COR-L47 (cell line): ENCODE measurements at places on chromosomes 2 and 18.

DNA sequence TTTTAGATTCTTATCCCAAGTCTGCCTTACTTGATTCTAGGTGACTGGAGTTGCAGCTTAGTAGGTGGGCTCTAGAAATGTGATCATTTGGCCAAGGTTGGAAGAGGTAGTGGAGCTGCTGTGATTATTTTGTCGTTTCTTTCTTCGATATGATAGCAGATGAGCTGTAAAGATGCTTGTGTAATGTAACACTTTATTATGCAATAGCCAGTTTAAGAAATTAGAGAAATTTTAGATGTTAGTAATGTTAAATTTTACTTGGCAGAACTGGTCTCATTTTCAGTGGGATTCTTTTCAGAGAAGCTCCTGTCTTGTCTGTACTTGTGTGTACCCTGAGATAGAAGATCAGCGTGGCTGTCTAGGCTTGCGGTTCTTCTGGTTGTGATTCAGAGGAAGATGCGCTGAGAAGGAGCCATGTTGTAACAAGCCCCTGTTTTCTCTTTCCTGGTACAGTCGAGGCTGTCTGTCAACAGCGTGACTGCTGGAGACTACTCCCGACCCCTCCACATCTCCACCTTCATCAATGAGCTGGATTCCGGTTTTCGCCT lies 9.3 kb downstream of the TSN start:
- no peak for DNase-seq

GRCh38 chr2:74221091-74221490 lies 22.7 kb downstream of the MTHFD2 start:
- no peak for DNase-seq

DNA sequence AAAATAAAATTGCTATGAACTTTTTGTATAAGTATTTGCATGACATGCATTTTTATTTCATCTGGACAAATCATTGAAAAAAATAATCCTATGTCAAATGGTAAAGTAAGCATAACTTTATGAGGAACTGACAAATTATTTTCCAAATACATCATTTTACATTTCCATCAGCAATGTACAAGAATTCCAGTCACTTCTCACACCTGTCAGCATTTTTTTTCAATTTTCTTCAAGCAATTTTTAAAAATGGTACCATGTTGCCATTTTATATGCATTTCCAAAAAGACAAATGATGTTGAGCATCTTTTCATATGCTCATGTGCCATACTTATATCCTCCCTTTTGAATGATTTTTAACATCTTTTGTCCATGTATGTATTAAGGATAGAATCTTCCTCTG lies 961.7 kb upstream of the PIK3C3 start:
- no peak for DNase-seq

DNA sequence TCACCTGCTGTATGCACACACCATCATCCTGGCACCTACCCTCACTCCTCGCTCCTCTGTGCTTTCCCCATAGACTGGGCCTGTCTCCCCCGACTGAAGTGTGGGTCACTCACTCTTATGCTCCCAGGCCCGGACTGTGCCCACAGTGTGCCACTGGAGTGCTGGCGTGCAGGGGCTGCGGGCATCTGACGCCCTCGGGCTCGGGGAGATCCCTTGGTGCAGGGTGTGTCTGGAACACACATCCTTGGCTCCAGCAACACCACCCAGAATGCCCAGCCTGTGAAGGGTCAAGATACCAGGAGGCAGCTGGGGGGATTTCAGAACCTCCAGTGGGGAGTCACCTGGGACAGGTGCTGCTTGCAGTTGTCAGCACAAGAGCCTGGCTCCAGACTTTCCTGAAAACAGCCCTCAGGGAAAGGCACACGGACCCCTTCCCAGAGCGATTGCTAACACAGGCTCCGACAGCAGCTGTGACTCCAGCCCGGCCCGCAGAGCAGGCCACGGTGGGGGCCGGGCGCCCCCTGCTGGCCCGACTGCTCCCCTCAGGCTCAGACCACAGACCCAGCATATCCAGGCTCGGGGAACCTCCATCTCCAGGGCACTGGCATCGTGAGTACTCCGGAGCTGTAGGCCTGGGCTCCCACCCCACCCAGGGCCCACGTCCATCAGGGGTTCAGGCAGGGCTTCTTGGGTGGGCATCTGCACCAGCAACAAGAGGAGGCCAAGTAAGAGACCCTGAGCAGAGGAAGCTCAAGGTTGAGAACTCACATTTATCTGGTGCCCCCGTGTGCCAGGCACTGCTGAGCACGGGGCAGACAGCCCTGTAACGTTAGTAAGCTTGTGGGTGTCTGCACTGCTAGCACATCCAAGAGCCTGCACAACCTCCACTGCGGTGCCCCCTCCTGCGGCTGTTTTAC lies 8.6 kb downstream of the HS1BP3 start:
- DNase-seq, result peak; percentile 47

- DNase-seq, result peak; percentile 17
Measured at GRCh38 chr2:181573140-181573736, 83.7 kb downstream of the CERKL start.

DNA sequence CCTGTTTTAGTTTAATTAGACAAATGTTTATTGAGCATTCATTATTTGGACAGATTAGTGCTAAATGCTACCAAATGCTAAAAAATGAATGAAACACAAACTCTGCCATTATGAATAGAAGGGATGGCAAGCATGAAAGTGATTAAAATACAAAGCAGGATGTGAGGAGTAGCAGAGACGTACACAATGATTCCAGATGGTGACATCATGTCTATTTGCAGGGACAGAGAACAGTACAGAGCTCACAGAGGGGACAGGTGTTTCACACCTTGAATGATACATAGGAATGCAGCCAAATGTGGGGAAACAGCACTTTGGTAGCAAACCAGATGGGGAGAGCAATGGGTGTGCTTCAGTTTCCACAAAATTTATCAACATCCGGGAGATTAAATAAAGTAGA lies 76.3 kb downstream of the CD226 start:
- DNase-seq, result no peak

GRCh38 chr2:36392571-36393255 lies 37.1 kb downstream of the CRIM1 start:
- DNase-seq, result no peak

- DNase-seq, result no peak
Measured at GRCh38 chr18:49137585-49137984, 186.8 kb upstream of the SMAD7 start.

GRCh38 chr18:55321265-55322177 lies 266.5 kb downstream of the TCF4 start:
- DNase-seq, result peak; percentile 95

DNA sequence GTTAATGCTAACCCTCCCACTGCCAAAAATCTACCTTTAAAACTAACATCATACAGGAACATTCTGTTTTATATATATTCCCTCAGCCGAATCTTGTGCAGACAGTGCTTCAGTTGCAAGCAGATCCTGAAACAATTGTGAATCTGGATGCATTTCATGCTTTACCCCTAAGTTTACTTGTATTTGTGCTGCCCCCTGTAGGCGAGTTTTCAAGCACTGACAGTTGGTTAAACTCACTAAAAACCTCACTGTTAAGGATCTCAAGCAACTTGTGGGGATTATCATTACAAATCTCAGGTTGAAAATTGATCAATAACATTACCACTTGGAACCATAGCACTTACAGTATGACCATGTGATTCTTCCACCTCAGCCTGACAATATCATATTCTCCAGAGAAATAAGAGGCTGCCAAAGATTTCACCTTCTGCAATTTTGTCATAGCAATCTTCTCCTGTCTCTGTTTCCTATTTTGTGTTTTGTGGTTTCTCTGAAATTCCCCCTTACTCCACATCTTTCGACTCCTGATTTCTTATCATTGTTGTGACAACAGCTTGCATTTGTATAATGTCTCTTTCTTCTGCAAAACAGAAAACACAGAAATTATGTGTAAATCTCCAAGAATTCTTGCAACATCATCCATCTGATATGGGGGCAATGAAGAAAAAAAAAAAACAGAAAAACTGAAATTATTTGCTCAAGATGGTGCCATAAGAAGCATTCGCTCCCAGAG lies 354.6 kb upstream of the SETBP1 start:
- peak; percentile 86 for DNase-seq

GRCh38 chr18:47871288-47871687 lies 59.2 kb downstream of the SMAD2 start:
- DNase-seq, result no peak

- DNase-seq, result no peak
Measured at GRCh38 chr18:44536046-44536445, 144.6 kb upstream of the SETBP1 start.

- no peak for DNase-seq
Measured at GRCh38 chr2:42353792-42354429, 7.1 kb downstream of the COX7A2L start.

DNA sequence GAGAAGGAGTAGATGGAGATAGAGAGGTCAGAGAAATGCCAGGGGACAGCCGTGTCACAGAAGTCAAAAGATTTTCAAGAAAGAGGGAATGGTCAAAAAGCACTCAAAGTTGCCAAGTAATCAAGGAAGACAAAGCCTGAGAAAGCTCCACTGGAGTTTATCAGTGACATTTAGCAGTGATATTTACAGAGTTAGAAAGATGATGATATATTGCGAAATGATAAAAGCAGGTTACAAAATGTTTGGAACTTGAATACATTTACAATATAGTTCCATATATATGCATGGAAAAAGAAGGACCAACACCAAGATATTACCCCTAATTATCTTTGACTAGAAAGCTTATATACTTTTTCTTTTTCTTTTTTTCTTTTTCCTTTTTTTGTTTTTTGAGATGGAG lies 20.4 kb downstream of the ZNF2 start:
- no peak for DNase-seq

- no peak for DNase-seq
Measured at GRCh38 chr2:140882671-140883620, 1247.9 kb downstream of the LRP1B start.

DNA sequence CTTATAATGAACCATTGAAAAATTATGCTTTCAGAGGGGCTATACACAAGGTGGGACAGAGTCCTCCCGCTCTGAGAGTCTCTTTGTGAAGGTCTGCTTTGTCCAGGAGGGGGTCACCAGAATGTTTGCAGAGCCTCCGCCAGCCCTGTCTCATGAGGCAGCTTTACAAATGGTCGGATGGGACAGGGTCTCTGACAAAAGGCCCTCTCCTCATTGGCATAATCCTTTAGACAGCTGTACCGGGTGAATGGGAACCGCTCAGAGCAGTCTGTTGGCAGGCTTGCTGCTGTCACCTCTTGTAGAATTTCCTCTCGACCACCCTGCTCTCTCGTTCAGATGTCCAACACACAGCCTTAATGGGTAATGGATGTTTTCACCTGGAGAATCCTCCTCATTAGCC lies 40.2 kb upstream of the TGIF1 start:
- no peak for DNase-seq

GRCh38 chr18:35215026-35215425 lies 25.8 kb upstream of the ZNF397 start:
- no peak for DNase-seq

- DNase-seq, result no peak
Measured at GRCh38 chr2:46471019-46471583, 8.3 kb upstream of the TMEM247 start.

GRCh38 chr2:98927027-98927426 lies 9.0 kb downstream of the CRACDL start:
- no peak for DNase-seq

GRCh38 chr2:120624061-120624737 lies 111.5 kb upstream of the GLI2 start:
- peak; percentile 71 for DNase-seq

- no peak for DNase-seq
Measured at GRCh38 chr2:48927355-48927754, 171.8 kb upstream of the LHCGR start.

GRCh38 chr2:241728000-241728399 lies 6.4 kb upstream of the D2HGDH start:
- DNase-seq, result no peak

DNA sequence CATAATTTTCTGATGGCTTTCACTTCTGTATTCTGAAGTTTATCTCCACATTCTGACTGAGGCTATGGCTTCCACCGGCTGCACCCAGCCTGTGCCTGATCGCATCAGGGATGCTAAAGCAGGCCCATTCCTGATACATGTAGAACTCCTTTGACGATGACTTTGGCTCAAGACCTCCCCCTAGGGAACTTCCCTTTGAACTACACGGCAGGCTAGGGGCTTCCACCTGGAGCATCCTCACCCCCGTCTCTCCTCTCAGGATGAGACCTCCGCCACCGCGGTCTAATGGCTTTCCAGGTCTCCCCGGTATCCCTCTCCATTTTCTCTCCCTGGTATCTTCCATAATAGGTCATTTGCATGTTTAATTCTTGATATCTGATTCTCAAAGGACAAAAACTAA lies 214.9 kb upstream of the CHST9 start:
- DNase-seq, result no peak

GRCh38 chr2:190462181-190462580 lies 54.0 kb downstream of the MFSD6 start:
- DNase-seq, result no peak

DNA sequence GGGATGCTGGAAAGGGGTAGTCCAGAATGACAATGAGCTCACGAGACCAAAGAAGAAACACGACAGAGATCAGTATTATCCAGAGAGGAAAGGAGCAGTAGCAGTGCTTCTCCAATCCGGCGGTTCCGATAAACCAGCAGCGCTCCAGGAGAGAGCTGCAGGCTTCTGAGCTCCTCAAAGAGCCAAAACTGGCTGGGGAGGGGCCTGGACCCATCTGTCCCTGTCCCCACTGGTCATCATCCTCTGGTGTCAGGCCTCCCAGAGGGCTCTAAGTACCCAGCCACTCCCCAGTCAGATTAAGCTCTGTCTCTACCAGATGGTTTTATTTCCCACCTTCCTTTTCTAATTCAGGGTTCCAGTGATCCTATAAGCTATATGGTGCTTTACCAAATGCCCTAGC lies 23.2 kb downstream of the DNAJC27 start:
- DNase-seq, result no peak

DNA sequence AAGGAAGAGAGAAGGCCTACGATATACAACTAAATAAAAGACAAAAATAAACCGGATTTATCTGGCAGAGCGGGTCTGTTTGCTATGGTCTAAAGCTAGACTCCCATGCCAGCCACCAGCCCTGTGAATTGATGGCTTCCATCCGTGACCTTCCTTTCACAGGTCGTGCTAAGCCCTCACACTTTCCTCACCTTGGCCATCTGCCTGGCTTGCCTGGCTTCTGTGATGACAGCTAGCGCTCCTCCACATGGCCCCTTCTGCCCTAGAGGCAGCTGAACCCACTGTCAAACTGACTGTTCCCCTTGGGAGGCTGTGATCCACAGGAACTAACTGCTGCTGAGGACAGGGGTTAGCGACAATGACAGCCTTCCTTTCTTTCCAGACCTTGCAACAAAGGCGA lies 32.5 kb downstream of the GAREM1 start:
- DNase-seq, result no peak

DNA sequence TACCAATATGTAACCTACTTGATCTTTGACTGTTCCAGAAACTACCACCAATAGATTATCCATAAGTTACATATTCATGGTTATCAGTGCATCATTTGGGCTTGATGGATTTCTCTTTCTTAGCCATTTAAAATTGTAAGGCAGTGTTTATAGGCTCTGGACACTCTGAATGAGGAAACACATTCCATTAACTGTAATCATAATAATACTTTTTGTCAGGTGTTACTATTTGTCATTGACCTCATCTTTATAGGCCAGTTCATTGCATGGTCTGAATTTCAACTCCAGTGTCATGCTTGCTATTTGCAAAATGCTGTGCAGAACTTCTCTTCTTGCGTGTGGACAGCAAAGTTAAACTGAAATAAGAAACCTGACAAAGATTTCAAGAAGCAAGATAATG lies 1340.2 kb upstream of the ZEB2 start:
- DNase-seq, result no peak
